ELF-1 (cell line): ENCODE measurements at places on chromosomes 1 and 21.

DNA sequence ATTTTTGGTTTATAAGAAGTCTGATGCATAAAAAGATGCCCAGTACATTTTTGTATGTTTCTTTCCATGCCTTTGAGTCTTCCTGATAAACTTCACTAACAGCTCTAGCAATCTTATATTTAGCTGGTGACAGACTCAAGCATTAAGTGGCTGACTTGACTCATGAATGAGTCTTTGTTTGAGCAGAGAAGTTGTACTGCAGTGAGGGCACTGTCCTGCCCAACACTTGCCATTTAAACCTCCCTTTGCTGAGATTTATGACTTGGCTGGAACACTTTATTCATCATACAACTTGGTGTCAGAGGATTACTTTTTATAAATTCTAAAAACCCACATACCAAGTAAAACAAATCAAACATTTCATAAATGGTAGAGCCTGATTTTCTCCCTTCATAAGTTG is 14.6 kb upstream of the CAMSAP2 start:
- DNase-seq = no peak

- no peak for DNase-seq
These were observed 361.5 kb downstream of the KIF26B start for GRCh38 chr1:245516284-245516759.

DNA sequence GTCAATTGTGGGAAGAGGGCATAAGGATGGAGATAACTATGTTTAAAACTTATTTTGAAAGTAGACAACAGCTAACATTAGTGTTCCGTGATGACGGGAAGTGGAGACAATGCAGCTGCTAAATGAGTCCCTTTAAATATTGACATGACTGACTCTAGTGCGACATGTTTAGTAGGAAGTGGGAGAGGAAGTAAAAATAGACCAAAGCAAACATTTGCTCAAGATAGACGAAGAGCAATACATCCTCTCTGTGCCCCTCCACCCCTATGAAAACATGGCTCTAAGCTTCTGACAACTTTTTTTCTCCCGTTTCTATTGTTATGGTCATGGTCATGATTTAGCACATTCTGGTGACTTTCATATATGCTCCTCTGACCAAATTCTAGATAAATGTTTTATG is 60.0 kb upstream of the HMCN1 start:
- DNase-seq = no peak

GRCh38 chr1:25695771-25696311 is 79.2 kb downstream of the MAN1C1 start:
- DNase-seq = no peak

DNA sequence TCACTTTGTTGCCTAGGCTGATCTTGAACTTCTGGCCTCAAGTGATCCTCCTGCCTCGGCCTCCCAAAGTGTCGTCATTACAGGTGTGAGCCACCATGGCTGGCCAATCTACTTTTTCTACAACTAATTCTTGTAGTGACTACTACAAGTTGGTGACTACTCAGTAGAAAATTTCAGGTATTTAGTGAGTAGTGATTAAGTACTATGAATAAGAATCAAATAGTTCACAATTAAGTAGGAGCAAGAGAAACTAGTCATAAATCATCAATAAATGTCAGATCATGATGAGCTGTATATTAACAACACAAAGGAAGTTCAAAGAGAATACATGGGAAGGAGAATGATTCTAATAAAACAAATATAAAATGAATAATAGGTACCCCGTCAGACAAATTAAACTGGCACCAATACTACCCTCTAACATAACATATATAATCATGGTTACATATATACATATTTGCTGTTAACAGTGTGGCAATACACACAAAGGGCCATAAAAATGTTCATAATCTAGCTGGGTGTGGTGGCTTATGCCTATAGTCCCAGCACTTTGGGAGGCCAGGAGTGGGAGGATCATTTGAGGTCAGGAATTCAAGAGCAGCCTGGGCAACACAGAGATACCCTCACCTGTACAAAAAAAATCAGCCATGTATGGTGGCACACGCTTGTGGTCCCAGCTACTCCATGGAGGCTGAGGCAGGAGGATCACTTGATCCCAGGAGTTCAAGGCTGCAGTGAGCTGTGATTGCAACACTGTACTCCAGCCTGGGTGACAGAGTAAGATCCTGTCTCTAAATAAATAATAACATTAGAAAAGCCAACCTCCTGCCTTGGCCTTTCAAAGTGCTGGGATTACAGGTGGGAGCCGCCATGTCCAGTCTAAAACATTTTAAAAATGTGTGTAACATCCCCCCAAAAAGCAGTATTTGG is 19.1 kb downstream of the YY1AP1 start:
- no peak for DNase-seq

DNA sequence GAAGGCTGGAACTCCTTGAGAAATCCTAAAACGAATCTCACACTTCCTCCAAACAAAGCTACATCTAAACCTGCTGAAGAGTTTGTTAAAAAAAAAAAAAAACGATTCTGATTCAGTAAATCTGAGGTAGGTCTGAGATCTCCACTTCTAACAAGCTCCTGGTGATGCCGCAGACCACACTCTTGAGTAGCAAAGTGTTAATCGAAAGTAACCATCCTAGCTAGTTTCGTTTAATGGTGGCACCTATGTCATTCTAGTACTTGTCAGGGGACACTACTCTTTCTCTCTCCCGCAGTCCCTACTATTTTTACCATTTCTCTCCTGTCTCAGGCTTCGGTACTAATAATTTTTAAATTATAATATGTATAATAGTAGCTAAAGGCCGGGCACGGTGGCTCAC is 2.1 kb downstream of the CLCC1 start:
- DNase-seq = no peak

GRCh38 chr21:40905251-40905650 is 58.3 kb upstream of the DSCAM start:
- no peak for DNase-seq

DNA sequence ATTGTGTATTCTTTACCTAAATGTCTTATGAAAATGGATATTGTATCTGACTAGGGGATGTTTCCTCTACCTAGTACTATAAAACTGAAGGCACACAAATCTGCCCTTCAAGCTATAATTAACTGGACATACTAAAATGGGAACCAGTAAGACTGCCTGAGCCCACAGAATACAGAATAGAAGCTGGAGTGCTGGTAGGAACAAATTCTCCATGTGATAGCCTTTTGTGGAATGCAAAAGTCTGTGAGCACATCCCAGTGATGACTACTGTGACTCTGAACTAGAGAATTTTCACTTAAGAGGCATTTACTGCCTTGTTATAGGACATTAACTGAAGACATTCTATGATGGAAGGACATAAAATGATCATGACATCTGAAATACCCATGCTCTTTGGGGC is 30.3 kb downstream of the KIFAP3 start:
- DNase-seq = no peak

GRCh38 chr1:43056981-43057391 is 98.3 kb upstream of the SLC2A1 start:
- no peak for DNase-seq

GRCh38 chr1:226645279-226645976 is 93.7 kb downstream of the ITPKB start:
- DNase-seq = no peak

- peak; percentile 68 for DNase-seq
These were observed 544 bp downstream of the PPM1J start for GRCh38 chr1:112714313-112715263.

DNA sequence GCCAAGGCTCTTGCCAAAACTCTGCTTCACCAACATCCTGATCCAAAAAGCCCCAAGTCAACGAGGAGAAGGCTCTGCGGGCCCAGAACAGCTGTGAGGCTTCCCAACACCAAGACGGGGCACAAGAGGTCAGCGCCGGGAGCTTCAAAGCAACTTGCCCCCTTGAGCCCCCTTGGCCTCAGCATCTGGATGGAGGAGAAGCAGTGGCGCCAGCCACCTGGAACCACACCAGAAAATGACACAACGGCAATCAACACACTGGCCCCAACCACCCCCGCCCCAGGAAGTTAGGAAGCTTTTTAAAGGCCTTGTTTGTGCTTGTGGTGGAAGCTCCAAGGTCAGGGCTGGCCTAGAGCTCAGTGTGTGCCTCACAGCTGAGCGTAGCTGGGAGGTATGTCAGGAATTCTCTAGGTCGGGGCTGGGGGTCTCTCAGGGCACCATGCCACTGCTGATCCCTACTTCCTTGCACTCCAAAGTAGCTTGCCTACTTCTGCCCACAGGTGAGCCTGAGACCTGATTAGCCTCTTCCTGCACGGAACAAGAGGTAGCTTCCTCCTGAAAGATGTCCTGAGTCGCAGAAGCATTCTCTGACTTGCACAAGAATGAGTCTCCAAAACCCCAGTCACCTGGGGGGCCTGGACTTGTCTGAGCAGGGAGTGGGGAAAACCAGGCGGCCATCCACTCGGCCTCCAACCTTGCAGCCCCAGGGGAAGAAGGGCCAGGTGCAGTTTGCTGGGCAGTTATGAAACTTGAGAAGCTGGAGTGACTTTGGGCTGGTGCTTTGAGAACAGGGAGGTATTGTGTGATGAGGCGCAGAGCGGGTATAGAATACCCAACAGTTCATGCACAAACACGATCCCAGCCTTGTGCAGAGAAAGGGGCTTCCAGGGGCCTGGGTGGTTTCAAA is 9.7 kb upstream of the SRP9 start:
- peak; percentile 70 for DNase-seq
